Transverse colon (tissue), 4 donors: ENCODE measurements at places on chromosomes 3 and 15. TPM values are rescaled to one million over a fixed set of nuclear protein-coding genes. Genes with fewer than 3 reads are reported as not detected.

DNA sequence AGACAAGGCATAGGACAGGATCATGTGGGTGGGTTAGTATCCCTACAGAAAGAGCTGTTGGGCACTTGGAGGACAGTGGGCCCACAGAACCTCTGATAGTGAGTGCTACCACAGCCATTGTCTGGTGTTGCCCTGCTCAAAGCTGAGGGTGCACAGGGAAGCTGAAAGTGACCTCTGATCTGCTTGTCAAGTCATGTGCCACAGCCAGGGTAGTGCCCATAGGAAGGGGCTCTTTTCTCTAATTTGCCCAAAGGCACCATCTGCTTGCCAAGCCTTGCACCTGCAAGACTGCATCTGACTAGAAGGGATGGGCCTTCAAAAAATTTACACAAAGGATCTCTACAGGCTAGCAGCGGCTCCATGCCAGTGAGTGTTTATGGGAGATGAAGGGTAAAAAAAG lies 87.4 kb upstream of the GSK3B start:
- H3K27me3 ChIP-seq, result no peaks in the 10 kb centered on the region
- no peaks in the 10 kb centered on the region for H3K36me3 ChIP-seq
- no peak for DNase-seq

Gene COL6A5
- total RNA-seq, result not detected

DNA sequence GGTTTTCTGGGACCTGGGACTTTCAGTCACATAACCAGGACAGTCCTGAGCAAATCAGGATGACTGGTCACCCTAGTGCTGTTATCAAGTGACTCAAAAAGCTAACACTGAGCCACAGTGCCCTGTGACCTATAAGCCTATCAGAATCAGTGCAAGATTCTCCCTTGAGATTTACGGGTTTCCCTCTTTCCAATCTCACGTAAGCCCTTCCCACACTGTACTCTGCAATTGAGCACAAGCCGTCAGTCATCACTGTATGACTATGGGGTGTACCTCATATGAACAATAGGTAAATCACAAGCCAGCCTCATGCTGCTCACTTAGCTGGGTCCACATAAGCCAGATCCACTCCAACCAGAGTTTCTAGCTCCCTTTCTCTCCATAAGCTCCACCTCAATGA lies 21.0 kb upstream of the CLDN18 start:
- no peaks in the 10 kb centered on the region for H3K36me3 ChIP-seq
- no peaks in the 10 kb centered on the region for H3K27me3 ChIP-seq
- no peak for DNase-seq
- no peak overlapping the region for H3K27ac ChIP-seq

DNA sequence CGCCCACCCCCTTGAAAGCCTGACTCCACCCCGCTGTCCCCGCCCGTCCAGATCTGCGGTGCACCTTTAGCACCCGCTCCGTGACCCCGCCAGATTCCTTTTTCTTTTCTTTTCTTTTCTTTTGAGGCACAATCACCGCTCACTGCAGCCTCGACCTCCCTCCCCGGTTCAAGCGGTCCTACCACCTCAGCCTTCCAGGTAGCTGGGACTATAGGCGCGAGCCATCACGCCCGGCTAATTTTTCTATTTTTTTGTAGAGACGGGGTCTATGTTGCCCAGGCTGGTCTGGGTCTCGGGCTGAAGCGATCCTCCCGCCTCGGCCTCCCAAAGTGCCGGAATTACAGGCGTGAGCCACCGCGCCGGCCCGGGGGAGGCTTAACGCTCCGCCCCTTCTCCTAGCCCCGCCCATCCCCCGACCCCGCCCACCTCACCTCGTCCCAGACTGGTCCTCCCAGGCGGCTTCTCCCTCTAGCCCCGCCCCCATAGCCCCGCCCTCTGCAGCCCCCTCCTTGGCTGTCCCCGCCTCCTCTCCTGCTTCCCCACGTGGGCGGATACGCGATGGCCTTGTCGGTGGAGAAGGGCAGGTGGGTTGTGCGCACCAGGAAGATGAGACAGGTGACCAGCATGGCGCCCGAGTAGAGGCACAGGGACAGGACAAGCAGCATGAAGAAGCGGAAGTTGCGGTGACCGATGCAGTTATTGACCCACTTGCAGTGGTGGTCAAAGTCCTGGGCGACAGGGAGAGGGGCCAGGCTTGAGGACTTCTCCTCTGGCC lies 3.2 kb downstream of the ZDHHC19 start:
- H3K4me3 ChIP-seq, result peak overlapping the region; percentile 63
- no peaks in the 10 kb centered on the region for H3K4me1 ChIP-seq
- no peaks in the 10 kb centered on the region for H3K36me3 ChIP-seq
- DNase-seq, result peak; percentile 69
- no peak overlapping the region for H3K27ac ChIP-seq
- H3K27me3 ChIP-seq, result no peaks in the 10 kb centered on the region

Gene GOLGA6D
- not detected for total RNA-seq

DNA sequence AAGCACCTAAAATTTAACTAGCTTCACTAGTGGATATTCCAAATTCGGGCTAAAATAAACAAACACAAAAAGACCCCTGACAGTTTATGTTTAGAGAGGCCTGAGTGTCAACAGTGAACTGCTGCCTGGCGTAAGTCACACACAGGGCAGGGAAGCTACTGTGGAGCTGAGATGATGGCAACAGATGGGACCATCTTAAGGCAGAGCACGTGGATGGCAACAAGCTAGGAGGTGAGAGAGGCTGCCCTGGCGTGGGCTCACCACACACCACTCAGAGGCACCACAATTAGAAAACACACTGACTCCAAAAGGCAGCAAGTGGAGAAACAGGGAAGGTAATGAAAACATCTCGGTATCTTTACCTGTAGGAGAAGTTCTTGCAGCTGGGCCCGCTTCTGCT lies 93.3 kb downstream of the ATP1B3 start:
- H3K27ac ChIP-seq, result no peak overlapping the region
- no peaks in the 10 kb centered on the region for H3K4me1 ChIP-seq
- no peaks in the 10 kb centered on the region for H3K36me3 ChIP-seq
- H3K27me3 ChIP-seq, result no peaks in the 10 kb centered on the region
- no peak for DNase-seq

GRCh38 chr3:183554377-183554776 lies 1.1 kb downstream of the KLHL6 start:
- DNase-seq, result no peak
- peak overlapping the region; percentile 75 for H3K27ac ChIP-seq

- no peak overlapping the region for H3K27ac ChIP-seq
- H3K27me3 ChIP-seq, result no peaks in the 10 kb centered on the region
- no peak overlapping the region for H3K4me3 ChIP-seq
- H3K4me1 ChIP-seq, result no peaks in the 10 kb centered on the region
- no peaks in the 10 kb centered on the region for H3K36me3 ChIP-seq
Measured at GRCh38 chr3:22951910-22952309, 251.2 kb upstream of the UBE2E2 start.

DNA sequence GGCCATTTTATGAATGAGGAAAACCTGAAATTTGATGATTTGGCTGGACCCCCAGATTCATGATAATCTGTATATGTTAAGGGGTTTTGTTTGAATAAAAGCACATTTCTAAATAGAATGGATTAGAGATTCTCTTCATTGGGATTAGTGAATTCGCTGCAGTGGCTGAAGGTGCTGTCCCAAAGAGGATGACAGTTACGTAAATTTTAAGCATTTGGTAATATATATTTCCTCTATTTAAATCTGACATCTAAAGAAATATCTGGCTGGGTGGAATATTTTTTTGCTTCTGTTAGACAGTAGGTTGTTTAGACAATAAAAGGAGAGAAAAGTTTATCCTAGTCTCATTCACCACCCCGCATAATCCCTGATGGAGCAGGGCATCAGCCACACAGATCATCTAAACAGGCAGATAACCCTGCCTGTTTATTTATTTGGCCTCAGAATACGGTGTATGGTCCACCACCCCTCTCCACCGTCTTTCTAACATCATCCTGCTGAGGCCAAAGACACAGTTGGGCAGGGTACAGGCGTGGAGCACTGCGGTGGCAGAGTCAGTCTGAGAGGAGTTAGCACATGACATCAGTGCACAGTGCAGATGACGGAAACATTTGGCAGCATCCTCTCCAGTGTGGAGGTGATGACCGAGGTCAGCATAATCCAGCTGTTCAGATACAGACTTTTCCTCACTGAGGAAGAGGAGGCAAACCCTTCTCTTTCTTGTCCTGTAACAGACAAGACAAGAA lies 20.4 kb upstream of the NFKBIZ start:
- H3K36me3 ChIP-seq, result no peaks in the 10 kb centered on the region
- peak overlapping the region; percentile 58 for H3K4me3 ChIP-seq
- peak overlapping the region; percentile 96 for H3K27ac ChIP-seq
- H3K4me1 ChIP-seq, result peaks cover 32% of the 10 kb centered on the region

GRCh38 chr3:42264399-42265058 lies 1.5 kb downstream of the CCK start:
- no peak overlapping the region for H3K4me3 ChIP-seq
- peaks cover 12% of the 10 kb centered on the region for H3K4me1 ChIP-seq
- peaks cover 82% of the 10 kb centered on the region for H3K27me3 ChIP-seq
- no peaks in the 10 kb centered on the region for H3K36me3 ChIP-seq

DNA sequence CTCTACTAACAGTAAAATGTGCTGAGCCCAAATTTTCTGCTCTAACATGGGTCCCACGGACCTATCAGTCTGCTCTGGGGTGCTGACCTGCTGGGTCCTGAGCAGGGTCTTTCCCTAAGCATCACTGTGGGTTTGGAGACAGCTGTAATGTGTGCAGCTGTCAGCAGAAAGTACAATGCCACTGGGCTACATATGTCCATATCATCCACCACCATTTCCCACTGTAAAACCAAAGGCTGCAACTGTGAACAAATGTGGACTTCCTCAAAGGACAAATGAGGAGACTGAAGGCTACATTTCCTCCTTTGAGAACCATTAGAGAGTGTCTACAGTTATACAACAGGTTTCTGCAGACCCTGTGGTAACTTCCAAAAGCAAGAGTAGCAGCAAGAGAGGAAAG lies 33.8 kb upstream of the IP6K2 start:
- no peak for DNase-seq
- H3K36me3 ChIP-seq, result peaks cover 20% of the 10 kb centered on the region
- H3K4me1 ChIP-seq, result no peaks in the 10 kb centered on the region
- H3K27ac ChIP-seq, result no peak overlapping the region

GRCh38 chr15:31083370-31083780 lies 18.1 kb downstream of the TRPM1 start:
- no peak overlapping the region for H3K4me3 ChIP-seq
- no peaks in the 10 kb centered on the region for H3K27me3 ChIP-seq
- H3K4me1 ChIP-seq, result peaks cover 16% of the 10 kb centered on the region
- H3K36me3 ChIP-seq, result no peaks in the 10 kb centered on the region
- peak; percentile 51 for DNase-seq
- H3K27ac ChIP-seq, result no peak overlapping the region

DNA sequence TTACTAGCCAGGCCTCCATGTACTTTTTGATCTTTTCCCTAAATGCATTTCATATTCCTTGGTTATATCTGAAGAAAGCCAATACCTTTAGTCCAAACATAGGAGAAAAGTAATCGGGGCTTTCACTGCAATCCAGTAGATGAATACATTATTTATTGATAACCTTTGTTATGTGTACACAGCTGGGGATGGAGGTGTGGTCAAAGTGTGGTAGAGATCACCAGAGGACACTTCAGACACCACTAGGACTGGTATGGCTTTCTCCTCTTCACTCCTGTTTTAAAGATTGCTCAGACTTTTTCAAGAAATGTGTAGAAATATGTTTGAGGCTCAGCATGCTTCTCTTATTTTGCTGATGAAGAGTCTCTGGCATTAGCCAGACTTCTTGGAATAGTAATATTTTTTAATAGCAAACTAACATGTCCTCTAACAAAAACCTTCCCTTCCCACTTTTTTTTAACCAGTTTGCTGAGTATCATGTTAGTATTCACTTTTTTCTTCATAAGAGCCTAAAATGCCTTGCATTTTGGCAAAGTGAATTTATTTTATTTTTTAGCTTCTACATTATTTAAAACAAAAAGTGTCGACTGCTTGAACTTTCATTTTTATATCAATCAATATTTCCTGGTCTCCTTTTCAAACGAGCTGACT lies 65.6 kb upstream of the MBNL1 start:
- peak overlapping the region; percentile 89 for H3K27ac ChIP-seq
- DNase-seq, result peak; percentile 39
- H3K4me3 ChIP-seq, result no peak overlapping the region
- no peaks in the 10 kb centered on the region for H3K36me3 ChIP-seq

- peak; percentile 30 for DNase-seq
- peak overlapping the region; percentile 89 for H3K27ac ChIP-seq
- peaks cover 82% of the 10 kb centered on the region for H3K4me1 ChIP-seq
- no peaks in the 10 kb centered on the region for H3K27me3 ChIP-seq
Measured at GRCh38 chr3:58013973-58014649, 5.9 kb downstream of the FLNB start.

- no peaks in the 10 kb centered on the region for H3K4me1 ChIP-seq
- no peak for DNase-seq
- no peak overlapping the region for H3K27ac ChIP-seq
- H3K27me3 ChIP-seq, result no peaks in the 10 kb centered on the region
Measured at GRCh38 chr15:87597346-87598052, 659.0 kb downstream of the NTRK3 start.

GRCh38 chr15:36831904-36832287 lies 252.5 kb downstream of the CDIN1 start:
- no peaks in the 10 kb centered on the region for H3K36me3 ChIP-seq
- H3K27me3 ChIP-seq, result no peaks in the 10 kb centered on the region
- H3K27ac ChIP-seq, result no peak overlapping the region
- no peak overlapping the region for H3K4me3 ChIP-seq
- DNase-seq, result no peak

Gene MEGF11
- total RNA-seq, result 0.16 TPM

DNA sequence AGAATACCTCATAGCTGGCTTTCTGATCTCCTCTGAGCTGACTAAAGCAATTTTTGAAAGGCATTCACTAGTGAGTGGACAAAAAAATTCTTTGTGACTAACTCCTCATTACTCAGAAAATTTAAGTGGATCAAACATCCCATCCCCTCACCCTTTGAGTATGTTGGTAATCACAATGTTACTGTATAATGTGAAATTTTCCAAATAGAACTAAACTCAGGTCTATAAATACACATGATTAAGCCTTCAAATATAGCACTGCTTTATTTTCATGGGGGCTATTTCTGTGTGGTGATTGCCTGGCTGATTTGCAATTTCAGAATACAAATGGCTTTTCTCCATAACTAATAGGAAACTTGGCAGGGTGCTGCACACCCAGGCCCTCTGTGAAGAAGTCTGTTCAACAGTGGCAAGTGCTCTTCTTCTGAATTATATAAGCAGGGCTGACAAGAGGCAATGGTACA lies 45.9 kb upstream of the ACTC1 start:
- H3K27me3 ChIP-seq, result no peaks in the 10 kb centered on the region
- H3K36me3 ChIP-seq, result no peaks in the 10 kb centered on the region
- no peak overlapping the region for H3K4me3 ChIP-seq
- no peak overlapping the region for H3K27ac ChIP-seq
- no peak for DNase-seq
